ENCODE measurements at places on chromosomes 2 and 18. TPM values are rescaled to one million over a fixed set of nuclear protein-coding genes. Genes with fewer than 3 reads are reported as not detected.

Gene TMEM37
- 0.44 TPM for total RNA-seq

Gene GPR35
- total RNA-seq = 0.99 TPM

Gene CD28
- under 0.01 TPM for total RNA-seq

Gene FBXO36
- total RNA-seq = 2.5 TPM

Gene KLHL30
- total RNA-seq = 0.66 TPM

Gene TGFA
- 0.73 TPM for total RNA-seq

Gene NTSR2
- not detected for total RNA-seq

Gene TNFAIP6
- total RNA-seq = 32.4 TPM

Gene C1QL2
- total RNA-seq = not detected

Gene SLC5A6
- 13.7 TPM for total RNA-seq

Gene CPO
- 0.17 TPM for total RNA-seq

Gene GKN1
- not detected for total RNA-seq

Gene SIX3
- not detected for total RNA-seq

Gene RAX
- not detected for total RNA-seq

Gene TDRD15
- not detected for total RNA-seq

Gene FEV
- under 0.01 TPM for total RNA-seq

Gene ADCY3
- total RNA-seq = 40.6 TPM

Gene MBP
- total RNA-seq = 3.8 TPM

Gene FBXO48
- total RNA-seq = 0.29 TPM

Gene CNTNAP5
- total RNA-seq = not detected

Gene DHRS9
- not detected for total RNA-seq

Gene OTOS
- total RNA-seq = 1.2 TPM

Gene GALNT5
- total RNA-seq = 81.0 TPM

Gene RAB17
- total RNA-seq = 0.83 TPM

Gene ECEL1
- not detected for total RNA-seq

Gene CHRNA1
- total RNA-seq = not detected

Gene NCKAP1
- 167 TPM for total RNA-seq

Gene RBM43
- total RNA-seq = 12.2 TPM

Gene IL1F10
- not detected for total RNA-seq

Gene LDLRAD4
- 0.17 TPM for total RNA-seq

Gene G6PC2
- total RNA-seq = not detected

Gene SULT1C4
- not detected for total RNA-seq

Gene SALL3
- not detected for total RNA-seq

Gene LINC00305
- not detected for total RNA-seq

Gene CDH7
- total RNA-seq = not detected

Gene GPR39
- total RNA-seq = 1.3 TPM

Gene GLB1L
- 27.6 TPM for total RNA-seq

Gene CFC1
- total RNA-seq = not detected

Gene FRZB
- total RNA-seq = 0.44 TPM

Gene LIMS4
- 3.6 TPM for total RNA-seq

Gene TP53I3
- 88.3 TPM for total RNA-seq

Gene PTCD3
- total RNA-seq = 196 TPM

Data from smooth muscle cell of trachea (primary cell).